NCI-H2029 (cell line): ENCODE measurements at places on chromosomes 16 and 17.

DNA sequence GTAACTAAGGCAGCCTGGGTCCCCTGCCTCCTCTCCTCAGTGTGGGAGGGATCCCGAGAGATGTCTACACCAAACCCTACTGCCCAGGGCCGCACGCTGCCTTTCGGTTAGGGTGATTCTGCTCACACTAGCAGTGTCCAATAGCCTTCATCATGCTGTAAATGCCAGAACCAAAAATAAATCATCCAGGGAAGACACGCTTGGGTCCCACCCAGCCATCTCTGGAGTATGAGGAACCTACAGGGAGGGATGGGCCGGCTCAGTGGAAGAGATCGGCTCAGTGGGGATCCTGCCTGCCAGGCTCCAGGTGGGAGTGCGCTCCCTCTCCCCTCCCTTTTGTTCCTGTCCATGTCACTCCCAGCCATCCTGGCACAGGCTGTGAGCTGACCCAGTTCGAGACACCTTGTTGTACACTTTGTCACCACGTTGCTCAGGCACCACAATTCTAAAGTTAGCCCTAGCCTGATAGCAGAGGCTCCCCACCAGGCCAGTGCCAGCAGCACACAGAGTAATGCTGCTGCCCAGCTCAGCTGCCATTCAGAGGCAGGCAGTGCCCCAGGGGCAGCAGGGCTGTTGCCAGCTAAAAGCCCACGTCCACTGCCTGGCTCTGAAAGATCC lies 24.5 kb downstream of the PEMT start:
- DNase-seq = no peak

GRCh38 chr16:66369055-66369592 lies 2.6 kb downstream of the CDH5 start:
- DNase-seq = no peak

DNA sequence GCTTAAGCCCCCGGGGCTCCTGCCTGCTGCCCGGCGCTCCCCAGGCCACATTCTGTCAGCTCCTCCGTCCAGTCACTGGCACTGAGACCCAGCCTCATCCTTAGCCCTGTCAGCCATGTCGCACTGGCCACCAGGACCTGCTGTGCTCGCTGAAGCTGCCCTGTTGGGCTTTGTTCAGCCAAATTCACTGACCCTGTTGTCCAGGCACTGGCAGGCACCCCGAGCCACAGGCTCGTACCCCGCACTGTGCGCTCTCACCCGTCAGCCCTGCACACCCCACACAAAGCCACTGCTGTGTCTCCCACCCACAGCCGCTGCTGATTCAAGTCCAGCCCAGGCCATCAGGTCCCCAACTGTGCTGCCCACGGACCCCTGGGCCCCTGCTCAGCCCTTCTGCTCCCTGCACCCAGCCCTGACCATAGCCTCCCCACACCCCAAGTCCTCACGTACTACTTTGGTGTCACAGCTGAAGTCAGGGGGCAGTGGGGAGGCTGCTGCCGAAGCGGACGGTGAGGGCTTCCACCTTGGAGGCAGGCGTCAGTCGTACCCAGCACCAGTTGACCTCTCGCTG lies 131.5 kb upstream of the CHMP6 start:
- no peak for DNase-seq

GRCh38 chr16:84948851-84949610 lies 62.3 kb downstream of the ZDHHC7 start:
- no peak for DNase-seq

DNA sequence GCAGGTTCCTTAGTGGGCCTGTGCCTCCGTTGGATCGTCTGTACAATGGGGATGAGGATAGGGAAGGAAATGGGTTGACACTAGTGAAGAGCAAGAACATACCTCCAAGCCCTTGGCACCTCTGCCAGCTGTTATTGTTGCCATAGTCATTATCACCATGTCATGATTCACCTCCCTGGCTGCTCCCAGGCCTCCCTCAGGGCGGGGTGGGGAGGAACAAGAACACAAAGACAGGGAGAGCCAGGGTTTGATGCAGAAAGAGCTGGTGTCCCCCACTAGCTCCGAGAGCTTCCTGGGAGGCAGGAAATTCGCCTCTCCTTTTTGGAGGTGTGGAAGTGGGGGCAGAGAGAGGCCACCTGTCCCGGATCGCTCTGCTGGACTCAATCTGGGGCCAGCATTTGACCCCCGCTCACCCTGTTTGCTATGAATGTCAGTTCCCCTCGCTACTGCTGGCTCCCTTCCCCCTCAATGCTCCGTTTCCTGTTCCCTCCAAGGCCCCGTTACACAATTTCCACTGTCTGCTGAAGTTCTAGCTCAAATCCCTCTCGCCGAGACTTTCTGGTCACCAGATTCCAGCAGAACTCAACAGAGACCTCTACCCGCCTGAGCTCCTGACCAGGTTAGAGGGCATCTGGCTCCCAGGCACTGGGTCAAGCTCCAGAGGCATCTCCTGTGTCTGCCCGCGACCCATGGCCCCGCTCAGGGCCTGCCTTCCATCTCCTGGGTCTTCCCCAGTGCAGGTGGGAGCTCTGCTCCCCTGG lies 9.1 kb downstream of the TIMP2 start:
- DNase-seq = no peak

GRCh38 chr16:58176608-58177352 lies 21.1 kb downstream of the CSNK2A2 start:
- DNase-seq = no peak
